ENCODE measurements at places on chromosomes 4 and X.

GRCh38 chr4:145285928-145286327 lies 105.5 kb upstream of the OTUD4 start:
- no peak for DNase-seq

DNA sequence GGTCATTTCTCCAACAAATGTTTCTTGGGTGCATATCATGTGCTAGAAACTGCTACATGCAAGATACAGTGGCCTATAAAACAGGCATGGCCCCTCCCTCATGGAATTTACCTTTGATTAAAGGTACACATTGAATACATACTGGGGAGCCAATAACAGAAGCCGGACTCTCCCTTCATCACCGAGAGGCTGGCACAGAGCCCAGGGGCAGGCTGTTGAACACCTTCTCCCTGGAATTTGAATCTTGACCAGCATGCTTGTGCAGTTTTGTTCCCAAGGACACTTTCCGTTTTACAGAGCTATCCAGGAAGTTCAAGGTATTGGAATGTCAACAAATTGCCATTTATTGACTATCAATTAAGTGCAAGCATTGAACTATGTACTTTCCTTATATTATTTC lies 33.2 kb downstream of the PPARGC1A start:
- no peak for DNase-seq

- no peak for DNase-seq
Observed at GRCh38 chr4:176718881-176719280, 73.8 kb downstream of the VEGFC start.

GRCh38 chrX:40420899-40421729 lies 159.7 kb upstream of the ATP6AP2 start:
- DNase-seq, result no peak

DNA sequence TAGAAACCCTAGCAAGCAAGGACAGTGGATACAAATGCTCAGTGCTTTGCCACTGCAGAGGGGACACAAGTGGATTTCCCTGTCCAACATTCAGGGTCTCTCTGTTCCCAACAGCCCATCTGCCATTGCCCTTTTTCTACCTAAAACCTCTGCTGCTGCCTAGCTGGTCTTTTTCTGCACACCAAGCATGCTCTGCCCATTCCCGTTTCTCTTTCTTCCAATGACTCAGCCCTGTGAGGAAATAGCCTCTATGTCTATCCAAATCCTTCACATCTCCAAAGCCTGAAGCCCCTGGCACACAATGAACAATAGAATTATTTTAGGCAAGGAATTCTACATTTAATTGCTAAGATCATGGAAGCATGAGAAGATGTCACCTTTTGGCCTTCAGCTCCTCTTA lies 5.7 kb upstream of the AMELX start:
- DNase-seq, result no peak

- no peak for DNase-seq
Observed at GRCh38 chrX:24145303-24146186, 4.0 kb upstream of the ZFX start.

DNA sequence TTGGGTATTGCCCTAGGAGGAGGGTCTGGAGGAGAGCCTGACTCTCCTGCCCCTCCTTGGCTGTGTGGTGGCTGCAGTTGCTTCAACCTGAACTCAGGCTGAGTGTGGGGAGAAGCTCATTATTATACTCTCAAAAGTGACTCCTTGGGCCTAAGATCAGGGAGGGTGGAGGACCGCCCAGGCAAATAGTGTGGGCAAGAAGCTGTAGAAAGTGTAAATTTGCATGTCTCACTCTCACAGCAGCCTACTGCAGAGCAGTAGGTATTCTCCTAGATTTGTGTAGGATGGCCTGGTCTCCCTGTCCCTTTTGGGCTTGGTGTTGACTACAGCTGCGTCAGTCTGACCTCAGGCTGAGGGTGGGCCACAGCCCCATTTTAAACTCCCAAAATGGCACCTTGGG lies 156.1 kb downstream of the ZNF330 start:
- no peak for DNase-seq

DNA sequence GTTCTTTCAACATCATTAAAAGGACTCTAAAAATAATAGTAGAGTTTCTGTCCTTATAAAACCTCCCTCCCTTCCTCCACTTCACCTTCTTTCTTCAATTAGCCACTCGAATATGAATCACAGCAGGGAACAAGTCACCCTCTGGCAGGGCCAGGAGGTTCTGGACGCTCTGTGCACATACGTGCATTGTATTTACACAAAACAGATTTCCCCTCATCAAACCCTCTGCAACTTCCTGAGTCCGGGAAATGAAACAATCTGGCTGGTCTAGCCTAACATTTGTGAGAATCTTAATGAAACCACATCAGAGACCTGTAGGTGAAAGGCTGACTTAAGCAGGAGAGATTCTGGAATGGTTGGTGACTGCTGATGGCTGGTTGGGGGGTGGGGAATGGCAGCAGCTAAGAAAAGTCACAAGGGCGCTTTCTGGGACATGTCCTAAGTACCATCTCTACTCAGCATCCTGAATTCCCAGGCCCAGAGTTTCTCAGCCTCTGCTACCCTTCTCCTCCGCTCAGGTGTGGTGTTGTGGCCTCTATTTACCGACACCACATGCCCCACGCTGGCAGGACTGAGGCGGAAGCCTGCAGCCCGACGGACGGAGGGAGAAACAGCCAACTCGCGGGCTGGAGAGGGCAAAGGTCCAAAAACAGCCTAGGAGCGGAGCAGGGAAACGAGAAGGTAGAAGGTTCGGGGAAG lies 1.0 kb downstream of the ZDHHC9 start:
- DNase-seq, result no peak

DNA sequence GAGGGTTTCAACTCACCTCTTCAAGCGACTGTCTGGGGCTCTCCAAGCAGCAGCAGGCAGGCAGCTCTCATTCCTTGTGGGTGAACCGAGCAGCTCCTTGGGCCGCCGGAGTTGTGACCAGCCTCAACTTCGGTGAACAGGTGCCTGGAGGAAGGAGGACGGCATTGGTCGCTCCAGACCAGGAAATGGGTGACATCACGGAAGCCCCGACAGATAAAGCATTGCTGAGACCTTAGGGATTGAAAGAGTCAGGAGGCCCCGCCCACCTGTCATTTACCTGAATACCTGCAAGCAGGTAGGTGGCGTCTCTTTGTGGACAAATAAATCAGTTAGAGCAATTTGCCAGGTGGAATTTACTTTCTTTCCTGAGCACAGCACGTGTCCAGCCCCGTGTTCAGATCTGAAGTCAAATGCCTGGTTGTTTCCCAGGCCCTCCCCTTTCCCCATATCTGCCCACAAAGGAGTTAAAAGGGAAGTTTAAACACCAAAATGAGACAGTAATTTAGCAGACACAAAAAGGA lies at the start of gene LNX1:
LNX1 (minus strand) TSS at position 115 of the 521 bp plus-strand sequence. CDS start 17,484 bp downstream, outside the sequence.
- no peak for DNase-seq

DNA sequence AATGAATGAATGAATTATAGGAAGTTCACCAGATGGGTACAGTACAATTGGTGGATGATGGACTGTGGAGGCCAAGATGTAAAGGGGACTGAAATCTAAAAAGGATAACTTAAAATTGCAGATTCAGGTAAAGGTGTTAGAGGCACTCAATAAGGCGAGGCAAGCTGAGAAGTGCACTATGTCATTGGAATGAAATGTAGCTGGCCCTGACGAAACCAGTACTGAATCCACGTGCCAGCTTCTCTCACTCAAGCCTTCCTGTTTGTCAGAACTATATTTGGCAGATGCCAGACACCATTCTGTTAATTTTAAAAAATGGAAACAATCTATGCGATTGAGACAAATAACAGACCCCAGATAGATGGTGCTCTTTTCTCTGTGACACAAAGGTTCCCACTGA lies 1039.1 kb upstream of the TENM3 start:
- DNase-seq, result no peak

- peak; percentile 12 for DNase-seq
Observed at GRCh38 chrX:41526925-41527324, 79.8 kb downstream of the NYX start.

DNA sequence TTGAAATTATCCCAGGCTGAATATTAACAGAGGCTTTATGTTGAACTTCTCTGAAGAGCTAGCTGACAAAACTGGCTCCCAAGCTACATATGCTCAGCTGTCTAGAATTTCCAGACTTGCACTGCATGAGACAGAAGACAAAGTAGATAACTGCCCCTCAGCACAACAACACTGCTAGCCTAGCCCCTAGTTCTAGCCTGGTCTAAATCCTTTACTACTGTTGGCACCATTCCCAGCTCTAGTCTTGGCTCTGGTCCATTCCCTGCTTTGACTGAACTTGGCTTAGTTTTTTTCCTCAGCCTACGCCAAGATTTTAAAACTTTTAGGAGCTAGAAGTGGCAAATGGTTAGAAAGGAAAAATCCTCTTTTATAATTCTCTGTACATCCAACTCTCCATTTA lies 7.6 kb upstream of the OPHN1 start:
- DNase-seq, result peak; percentile 35

GRCh38 chr4:141331534-141332358 lies 111.1 kb downstream of the ZNF330 start:
- no peak for DNase-seq

DNA sequence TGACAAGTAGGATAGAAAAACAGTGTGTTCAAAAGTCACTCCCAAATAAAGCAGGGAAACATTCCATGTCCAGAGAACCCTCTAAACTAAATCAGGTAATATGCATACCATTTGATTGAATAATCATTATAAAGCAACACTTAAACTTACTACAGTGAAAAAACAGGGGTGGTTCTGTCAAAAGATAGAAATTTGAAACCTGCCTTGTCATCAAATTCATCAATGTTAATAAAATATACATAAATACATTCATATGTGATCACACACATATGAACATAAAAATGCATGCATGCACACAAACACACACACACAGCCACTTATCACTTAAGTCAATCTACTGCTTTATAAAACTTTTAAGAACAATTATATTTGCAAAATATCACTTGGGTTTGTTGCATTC lies 485.8 kb upstream of the TECRL start:
- no peak for DNase-seq

- DNase-seq, result no peak
Observed at GRCh38 chrX:100435726-100436125, 25.7 kb upstream of the PCDH19 start.

DNA sequence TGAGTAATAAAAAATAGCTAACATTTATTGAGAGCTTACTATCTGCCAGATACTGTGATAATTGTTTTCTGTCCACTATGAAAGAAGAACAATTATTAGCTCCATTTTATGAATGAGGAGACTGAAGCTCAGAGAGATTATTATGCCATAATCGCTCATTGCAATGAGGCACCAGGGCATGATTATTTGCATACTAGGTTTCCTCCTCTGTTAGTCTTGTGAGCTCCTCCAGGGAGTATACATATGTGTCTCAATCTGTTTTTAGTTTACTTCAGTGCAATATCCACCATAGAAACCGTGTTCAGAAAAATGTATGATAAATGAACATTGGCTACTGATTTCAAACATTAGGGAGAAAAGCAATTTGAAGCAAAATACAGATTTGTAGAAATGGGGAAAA lies 139.4 kb upstream of the OTUD4 start:
- no peak for DNase-seq

GRCh38 chr4:184647266-184648053 lies 1.8 kb downstream of the CASP3 start:
- no peak for DNase-seq

DNA sequence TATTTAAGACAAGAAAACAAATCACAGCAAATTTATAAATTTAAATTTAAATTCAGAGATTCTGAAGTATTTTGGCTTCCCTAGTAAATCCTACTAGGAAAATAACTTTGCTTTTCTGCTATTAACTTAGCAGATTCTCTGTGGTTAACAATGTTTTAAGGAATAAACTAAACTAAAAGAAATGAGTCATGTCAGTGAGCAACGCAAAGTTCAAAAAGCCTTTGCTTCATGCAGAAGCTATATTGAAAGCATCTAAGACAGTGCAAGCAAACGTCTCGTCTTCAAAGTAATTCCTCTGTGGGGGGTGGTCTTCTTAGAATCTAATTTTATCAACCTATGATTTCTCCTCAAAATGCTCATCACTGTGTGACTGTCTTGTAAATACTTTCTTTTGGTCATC lies 30.1 kb downstream of the GABRB1 start:
- no peak for DNase-seq

- no peak for DNase-seq
Observed at GRCh38 chr4:115090483-115091075, 22.8 kb downstream of the NDST4 start.

DNA sequence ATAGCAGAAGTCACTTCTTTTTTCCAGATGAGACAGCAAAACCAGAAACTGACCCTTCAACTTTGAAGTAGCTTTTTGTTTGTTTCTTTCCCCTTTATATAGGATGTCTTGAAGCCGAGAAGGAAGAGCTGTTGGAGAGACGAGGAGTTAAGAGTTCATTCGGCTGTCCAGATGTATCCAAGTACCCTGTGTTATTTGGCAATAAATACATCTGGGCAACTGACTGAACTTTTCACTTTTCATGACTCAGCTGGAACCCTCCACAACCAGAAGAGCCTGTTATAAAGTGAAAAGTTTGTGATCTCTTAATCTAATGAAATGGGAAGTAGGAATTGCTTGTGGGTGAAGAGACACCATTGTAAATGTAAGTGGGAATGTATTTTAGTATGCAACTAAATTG lies 131.2 kb downstream of the HTR2C start:
- peak; percentile 9 for DNase-seq

DNA sequence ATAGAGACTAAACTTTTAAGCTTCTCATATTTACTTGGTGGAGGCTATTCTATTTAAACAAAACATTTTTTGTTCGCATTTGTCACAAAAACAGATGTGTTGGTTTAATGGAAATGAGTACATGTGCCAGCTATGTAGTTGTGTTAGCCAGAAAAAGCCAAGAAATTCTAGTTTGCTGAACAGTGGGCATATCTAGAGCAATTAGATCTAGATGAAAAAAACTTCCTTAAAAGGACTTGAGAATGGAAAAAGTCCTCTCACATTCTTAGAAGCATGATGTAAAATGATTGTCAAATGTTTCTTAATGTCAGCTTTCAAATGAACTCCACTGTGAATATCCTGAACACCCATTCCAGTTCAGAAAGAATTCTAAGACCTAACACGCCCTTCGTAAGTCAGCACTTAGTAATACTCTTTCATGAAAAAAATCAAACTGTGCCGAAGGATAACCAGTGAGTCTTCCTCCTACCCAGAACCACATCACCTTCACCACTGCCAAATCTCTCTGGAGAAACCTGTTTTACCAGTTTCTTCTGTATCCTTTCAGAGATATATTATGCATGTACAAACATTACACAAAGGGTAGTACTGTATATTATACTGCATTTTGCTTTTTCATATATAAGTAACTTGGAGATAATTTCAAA lies 28.2 kb downstream of the PHKA1 start:
- no peak for DNase-seq

- DNase-seq, result no peak
Observed at GRCh38 chrX:109987884-109988283, 15.0 kb upstream of the TMEM164 start.

- no peak for DNase-seq
Observed at GRCh38 chr4:61462451-61463326, 262.6 kb downstream of the ADGRL3 start.

GRCh38 chr4:110867251-110867960 lies 244.5 kb upstream of the PITX2 start:
- DNase-seq, result no peak

DNA sequence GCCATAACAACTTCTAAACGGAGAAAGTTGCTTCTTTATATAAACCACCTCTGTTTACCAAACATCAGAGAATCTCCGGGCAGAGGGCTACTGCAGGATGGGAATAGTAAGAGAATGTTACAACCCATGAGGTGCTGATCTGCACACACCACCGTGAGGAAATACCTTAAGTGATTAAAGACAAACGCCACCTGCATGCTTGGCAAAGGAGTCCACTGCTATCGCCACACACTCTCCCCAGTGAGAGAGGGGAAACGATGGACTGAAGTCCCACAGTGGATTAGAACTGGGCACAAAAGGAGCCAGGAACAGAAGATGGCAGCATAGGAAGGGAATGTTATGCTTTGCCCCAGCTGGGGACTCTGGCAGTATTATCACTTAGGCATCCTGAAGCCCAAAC lies 15.6 kb downstream of the MAML3 start:
- no peak for DNase-seq

- DNase-seq, result no peak
Observed at GRCh38 chrX:134184936-134185335, 52.0 kb upstream of the CCDC160 start.

All from GM04504 (cell line).